ENCODE measurements at places on chromosomes 2 and 18.

DNA sequence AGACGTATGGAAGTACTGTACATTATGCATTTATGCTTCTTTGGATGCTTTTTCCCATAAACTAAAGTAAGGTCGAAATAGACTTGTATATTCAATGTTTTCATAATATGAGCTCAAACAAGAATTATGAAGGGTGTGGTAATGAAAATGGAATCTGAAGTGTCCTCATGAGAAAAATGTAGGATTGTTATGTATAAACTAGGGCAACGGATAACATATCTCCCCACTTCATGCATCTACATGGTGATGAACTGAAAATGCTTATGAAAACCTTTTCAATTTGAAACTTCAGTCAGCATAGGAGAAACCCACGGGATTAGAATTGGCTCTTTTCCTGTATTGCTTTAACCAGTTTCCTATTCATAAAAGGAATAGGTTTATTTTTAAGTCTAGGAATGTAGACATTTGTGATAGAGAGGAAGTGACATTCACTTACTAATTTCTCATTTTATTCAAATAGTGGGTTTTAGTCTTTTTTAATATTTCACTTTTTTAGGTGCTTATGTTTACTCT, 608.2 kb upstream of the GCFC2 start:
- no peak overlapping the region for H3K27ac ChIP-seq
- H3K27me3 ChIP-seq, result peaks cover 4% of the 10 kb centered on the region
- H3K4me3 ChIP-seq, result no peak overlapping the region
- no peaks in the 10 kb centered on the region for H3K36me3 ChIP-seq
- DNase-seq, result no peak
- H3K4me1 ChIP-seq, result no peaks in the 10 kb centered on the region

GRCh38 chr2:72038524-72038923, 109.1 kb downstream of the CYP26B1 start:
- no peak overlapping the region for H3K27ac ChIP-seq
- no peak overlapping the region for H3K4me3 ChIP-seq
- H3K27me3 ChIP-seq, result peaks cover 4% of the 10 kb centered on the region
- H3K36me3 ChIP-seq, result no peaks in the 10 kb centered on the region
- H3K4me1 ChIP-seq, result peaks cover 5% of the 10 kb centered on the region
- DNase-seq, result no peak

- no peaks in the 10 kb centered on the region for H3K36me3 ChIP-seq
- no peak overlapping the region for H3K27ac ChIP-seq
- H3K4me1 ChIP-seq, result no peaks in the 10 kb centered on the region
- DNase-seq, result no peak
- peaks cover 8% of the 10 kb centered on the region for H3K27me3 ChIP-seq
- no peak overlapping the region for H3K4me3 ChIP-seq
These were observed 399.3 kb downstream of the BCL11A start for GRCh38 chr2:60154142-60154541.

DNA sequence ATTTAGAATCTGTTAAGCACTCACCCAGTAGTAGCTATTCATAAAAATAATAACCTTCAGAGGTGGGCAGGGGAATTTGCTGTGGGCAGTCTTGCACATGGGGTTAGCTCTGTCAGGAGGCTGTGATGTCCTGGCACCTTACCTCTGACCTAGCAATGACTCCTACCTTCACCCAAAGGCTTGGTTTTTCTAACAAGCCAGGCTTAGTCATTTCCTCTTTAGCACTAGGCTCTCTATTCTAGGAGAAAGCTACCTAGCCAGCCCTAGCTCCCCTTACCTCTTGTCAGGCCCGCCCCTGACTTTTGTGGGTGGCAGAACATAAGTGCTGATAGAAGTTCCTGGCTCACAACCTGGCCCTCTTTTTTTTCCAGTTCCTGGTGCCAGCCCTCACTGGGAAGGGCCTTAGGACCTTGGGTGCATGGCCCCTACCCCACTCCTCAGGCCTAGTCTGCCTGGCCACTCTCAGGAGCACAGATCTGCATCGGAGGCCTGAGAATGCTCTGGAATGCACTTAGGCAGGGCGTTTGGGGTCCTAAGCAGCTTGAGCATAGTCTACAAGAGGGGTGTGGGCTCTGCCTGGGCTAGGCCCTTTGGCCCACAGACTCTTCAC, 17.7 kb downstream of the CPLX4 start:
- H3K4me3 ChIP-seq, result no peak overlapping the region
- no peaks in the 10 kb centered on the region for H3K4me1 ChIP-seq
- H3K36me3 ChIP-seq, result no peaks in the 10 kb centered on the region
- no peak overlapping the region for H3K27ac ChIP-seq

DNA sequence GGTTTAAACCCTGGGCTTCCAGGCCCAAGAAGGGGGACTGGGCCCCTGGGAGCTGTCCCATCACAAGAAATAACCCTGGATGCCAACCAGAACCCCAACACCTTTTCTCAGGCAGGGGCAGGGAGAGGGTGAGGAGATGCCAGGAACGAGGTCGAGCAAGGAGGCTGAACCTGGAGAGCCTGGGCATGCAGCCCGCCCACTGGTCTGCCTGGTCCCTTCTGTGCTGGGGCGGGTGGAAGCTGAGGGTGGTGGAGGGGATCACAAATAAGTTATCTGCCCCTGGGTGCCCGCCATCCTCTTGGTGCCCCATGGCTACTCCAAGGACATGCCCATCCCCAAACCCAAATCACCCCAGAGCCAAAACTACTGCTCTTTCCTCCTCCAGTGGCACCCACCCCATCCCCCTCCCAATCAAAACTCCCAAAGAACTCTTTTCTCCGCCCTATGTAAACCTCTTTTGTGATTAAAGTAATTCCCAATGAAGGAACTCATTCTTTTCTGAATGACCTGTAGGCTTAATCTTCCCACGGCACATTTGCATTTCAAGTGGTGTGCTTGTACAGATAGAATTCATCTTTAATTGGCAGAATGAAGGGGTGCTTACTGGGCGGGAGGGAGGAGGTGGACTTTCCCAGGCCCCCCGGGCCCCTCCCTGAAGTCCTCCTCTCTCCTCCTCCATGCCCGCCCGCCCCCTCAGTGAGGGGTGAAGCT, 47.9 kb downstream of the EFR3B start:
- peaks cover 34% of the 10 kb centered on the region for H3K4me1 ChIP-seq
- no peaks in the 10 kb centered on the region for H3K27me3 ChIP-seq
- no peak overlapping the region for H3K4me3 ChIP-seq

DNA sequence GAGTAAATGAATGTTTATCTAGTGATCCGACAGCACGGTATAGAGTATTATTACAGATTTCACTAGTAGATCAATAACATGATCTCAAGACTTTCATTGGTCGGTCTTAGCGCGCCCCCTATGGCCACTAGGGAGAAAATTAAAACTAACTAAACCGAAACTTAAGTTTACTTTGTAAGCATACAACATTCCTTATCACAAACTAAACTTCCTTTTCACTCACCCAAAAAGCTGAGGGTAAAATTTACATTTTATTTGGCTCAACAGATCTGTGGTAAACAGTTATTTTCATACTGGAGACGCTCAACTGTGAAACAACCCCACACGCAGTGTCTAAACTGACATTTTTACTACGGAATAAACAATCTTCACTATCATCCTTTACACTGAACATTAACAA, 215.6 kb upstream of the MAP2 start:
- no peaks in the 10 kb centered on the region for H3K4me1 ChIP-seq
- no peak overlapping the region for H3K27ac ChIP-seq
- H3K4me3 ChIP-seq, result no peak overlapping the region
- H3K36me3 ChIP-seq, result no peaks in the 10 kb centered on the region
